Hematopoietic multipotent progenitor cell treated with erythropoietin and hydrocortisone succinate and interleukin-3 and kit ligand, for 6 days (in vitro differentiated cells): ENCODE measurements at places on chromosomes 6 and 20.

DNA sequence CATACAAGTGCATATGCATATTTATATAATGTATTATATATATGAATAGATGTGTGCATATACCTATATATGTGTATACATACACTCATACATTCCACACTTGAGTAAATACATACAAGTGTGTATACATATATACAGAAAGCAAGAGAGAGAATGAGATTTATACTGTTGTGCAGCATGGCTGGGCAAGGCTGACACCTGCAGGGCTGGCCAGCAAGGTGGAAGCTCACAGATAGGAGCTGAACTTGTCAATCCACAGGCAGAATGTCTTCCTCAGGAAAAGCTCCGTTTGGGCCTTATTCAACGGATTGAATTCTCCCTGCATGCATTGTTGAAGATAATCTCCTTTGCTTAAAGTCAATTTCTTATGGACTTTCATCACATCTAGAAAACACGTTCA, 256.7 kb downstream of the ZNF217 start:
- DNase-seq: no peak

DNA sequence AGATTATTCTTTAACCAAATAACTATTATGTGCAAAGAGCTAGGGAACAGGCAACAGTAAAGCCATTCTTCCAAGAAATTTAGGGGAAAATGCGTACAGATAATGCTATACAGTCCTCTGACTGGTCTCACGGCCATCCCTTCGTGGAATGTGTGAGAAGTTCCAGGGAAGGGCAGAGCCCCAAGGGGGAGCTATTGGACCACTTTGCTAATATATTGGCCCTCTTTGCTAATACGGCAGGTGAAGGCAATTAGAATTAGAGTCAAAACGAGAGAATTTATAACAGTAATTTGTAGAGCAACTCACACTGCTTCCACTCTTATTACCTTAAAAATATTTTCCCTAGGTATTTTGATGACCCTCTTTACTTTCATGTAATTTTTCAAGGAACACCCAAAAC, 140.4 kb downstream of the IMPG1 start:
- DNase-seq: peak; percentile 43

GRCh38 chr20:11585752-11586352, 331.8 kb upstream of the BTBD3 start:
- DNase-seq: peak; percentile 69

GRCh38 chr6:2749969-2750600, 637 bp downstream of the MYLK4 start:
- peak; percentile 92 for DNase-seq

- no peak for DNase-seq
These were observed 23.5 kb downstream of the DHX35 start for GRCh38 chr20:38985603-38986170.

DNA sequence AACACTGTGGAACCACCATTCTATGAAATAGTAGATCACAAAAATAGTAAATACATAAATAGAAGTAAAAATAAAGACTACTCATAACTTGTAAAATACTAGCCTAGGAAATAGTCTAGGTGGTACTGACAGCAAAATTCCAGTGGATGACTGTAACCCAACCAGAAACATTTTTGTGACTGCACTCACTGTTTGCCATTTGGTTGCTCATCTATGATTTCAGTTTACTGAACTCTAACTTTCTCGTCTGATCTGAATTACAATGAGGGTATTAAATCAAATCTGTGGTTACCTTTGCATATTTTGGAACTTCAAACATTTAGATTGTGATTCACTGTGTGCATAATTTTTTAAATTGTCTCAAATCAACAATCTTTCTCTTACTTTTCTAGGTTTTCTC, 151.1 kb downstream of the KHDC1L start:
- no peak for DNase-seq

DNA sequence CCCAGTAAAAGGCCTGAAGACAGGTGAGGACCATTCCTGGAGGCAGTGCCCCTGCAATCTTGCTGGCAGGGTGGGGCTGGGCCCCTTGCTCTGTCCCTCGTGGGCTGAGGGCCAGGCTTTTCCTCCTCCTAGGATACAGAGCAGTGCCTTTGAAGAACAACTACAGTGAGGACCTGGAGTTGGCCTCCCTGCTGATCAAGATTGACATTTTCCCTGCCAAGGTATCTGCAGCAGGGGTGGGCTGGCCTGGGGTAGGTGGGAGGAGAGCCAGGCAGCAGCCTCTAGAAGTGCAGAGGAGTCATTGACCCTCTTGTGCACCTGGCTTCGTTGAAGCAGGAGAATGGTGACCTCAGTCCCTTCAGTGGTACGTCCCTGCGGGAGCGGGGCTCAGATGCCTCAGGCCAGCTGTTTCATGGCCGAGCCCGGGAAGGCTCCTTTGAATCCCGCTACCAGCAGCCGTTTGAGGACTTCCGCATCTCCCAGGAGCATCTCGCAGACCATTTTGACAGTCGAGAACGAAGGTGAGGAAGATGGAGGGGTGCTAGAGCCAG, 36.5 kb downstream of the PLCG1 start:
- DNase-seq: no peak

DNA sequence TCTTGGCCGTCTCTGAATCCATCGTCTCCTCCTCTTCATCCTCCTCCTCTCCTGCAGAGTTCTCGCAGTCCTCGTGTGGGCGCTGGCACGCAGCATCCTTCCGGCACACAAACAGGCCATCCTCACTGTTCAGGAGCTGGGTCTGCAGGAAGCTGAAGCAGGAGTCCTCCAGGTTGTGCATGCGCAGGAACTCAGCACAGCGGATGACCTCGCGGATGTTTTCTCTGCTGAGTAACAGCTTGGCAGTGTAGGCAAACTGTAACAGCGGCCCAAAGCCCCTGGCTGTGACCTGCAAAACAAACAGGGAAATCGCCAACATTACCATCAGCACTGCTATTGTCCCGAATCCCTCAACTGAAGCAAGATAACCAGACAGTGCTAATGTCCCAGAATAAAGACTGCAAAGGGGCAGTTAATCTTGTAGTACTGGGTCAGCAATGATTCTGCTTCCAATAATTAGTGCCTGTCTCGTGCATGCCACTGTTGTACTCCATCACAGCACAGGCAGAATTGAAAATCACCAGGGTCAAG, 57.4 kb downstream of the GJA10 start:
- no peak for DNase-seq

DNA sequence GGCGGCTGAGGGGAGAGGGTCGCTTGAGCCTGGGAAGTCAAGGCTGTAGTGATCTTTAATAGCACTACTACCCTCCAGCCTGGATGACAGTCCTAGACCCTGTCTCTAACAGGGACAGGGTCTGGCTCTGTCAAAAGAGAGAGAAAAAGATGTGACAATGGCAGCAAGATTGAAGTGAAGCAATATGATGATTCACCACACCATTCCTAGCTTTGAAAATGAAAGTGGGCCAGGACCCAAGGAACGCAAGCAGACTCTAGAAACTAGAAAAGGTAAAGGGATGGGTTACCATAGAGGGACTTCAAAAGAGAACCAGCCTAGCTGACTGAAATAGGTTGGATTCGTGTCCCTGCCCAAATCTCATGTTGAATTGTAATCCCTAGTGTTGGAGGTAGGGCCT, 426.9 kb downstream of the HTR1B start:
- no peak for DNase-seq

DNA sequence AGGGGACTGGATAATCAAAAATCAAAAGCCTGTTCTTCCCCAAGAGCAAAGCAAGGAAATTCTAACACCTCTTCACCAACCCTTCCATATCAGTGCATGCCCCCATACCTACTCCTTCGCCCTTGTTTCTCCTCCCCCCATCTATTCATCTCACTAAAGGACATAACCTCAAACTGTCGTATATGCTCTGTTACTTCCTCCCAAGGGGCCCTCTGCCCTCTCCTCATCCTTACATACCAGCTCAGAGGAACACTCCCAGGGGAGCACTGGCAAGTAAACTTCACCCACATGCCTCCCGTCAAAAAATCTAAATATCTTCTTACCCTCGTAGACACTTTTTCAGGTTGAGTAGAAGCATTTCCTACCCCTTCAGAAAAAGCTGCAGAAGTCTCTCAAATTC, 9.4 kb upstream of the ADTRP start:
- no peak for DNase-seq

DNA sequence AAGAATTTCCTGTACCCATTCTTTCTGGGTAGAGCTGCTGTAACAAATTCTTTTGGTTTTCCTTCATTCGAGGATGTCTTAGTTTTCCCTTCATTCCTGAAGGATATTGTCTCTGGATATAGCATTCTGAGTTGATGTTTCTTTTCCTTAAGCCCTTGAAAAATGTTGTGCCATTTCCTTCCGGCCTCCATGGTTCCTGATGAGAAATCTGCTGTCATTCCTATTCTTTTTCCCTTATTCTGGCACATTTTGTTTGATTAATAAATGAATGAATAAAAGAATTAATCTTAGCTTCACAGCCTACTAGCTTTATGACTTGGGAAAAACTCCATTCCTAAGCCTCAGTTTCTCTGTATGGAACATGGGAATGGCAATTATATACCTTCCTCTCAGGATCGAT, 173.1 kb downstream of the EYA2 start:
- DNase-seq: no peak

DNA sequence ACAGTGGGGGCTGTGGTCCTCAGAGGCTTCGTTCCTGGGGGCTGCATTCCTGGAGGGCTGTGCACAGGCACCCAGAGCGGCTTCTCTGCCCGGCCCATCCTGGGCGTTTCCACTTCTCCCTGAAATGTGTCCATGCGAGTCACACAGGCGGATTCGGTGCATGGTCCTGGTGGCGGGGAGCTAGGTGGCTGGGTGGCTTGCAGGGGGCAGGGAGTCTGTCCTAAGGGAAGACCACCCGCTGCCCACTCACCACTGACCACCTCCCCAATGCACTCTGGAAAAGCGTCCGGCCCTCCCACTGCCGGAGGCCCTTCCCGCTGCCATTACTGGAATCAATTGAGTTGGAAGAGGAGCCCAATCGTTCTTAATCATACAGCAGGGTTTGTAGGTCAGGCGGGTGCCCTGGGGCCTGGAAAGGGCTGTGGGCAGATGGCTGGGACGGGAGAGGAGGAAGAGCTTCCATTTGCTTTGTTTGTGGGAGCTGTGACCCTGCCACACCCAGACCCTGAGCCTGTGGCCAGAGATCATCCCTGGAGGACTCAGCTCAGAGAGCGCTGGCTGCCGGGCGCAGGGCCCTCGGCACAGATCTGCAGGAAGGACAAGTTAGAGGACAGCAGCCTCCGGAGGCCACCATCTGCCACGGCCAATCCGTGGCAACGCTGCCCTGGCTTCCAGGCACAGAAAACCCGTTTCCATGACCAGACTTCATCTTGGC, 6.4 kb downstream of the CHRNA4 start:
- DNase-seq: no peak

GRCh38 chr6:144408161-144408560, 123.0 kb downstream of the UTRN start:
- no peak for DNase-seq

- peak; percentile 88 for DNase-seq
These were observed 18.2 kb upstream of the OCSTAMP start for GRCh38 chr20:46568570-46569129.

DNA sequence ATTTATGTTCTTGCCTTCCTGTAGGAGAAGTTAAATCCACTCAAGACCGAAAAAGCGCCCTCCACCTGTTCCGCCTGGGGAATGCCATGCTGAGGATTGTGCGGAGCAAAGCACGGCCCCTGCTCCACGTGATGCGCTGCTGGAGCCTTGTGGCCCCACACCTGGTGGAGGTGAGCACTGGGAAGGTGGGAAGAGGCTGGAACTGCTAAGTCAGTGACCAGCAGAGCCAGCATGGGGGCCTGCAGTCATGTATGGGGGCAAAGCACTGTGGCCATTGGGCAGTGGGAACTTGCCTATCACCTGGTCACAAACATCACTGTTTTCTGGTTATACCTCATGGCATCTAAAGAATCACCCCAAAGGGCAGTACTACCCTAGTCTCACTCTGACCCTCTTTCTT, 78.5 kb upstream of the PBOV1 start:
- DNase-seq: no peak

DNA sequence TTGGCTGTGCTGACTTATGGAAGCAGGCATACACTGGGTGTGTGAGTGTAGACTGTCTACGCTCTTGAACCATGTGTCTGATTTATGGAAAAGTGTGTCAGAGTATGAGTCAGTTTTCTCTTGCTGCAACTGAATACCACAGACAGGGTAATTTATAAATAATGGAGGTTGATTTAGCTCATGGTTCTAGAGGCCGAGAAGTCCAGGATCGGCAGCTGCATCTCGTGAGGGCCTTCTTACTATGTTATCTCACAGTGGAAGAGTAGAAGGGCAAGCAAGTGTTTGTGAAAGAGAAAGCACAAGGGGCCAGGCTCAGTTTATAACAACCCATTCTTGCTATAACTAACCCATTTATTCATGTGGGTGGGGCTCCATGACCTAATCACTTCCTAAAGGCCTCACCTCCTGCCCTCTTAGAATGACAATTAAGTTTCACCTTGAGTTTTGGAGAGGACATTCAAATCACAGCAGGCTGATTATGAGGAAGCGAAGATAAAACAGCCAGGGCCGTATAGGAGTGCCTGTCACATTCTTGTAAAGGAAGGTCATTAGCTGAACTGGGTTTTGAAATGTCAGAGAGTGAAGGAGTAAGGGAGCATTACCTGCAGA, 6.7 kb downstream of the GPR31 start:
- DNase-seq: no peak

GRCh38 chr20:23022849-23023248, 12.3 kb upstream of the SSTR4 start:
- DNase-seq: no peak

DNA sequence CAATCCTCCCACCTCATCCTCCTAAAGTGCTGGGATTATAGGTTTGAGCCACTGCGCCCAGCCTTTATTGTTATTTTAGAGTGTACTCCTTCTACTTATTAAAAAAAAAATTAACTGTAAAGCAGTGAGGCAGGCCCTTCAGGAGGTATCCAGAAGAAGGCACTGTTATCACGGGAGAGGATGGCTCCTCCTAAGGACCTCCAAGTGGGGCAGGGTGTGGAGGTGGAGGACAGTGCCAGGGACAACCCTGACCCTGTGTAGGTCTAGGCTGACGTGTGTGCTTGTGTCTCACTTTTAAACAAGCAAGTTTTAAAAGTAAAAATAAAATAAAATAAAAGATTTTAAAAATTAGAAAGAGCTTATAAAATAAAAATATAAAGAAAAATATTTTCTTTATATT, 23.7 kb upstream of the TAF4 start:
- no peak for DNase-seq

GRCh38 chr20:36147690-36148089, 6.8 kb upstream of the EPB41L1 start:
- no peak for DNase-seq

DNA sequence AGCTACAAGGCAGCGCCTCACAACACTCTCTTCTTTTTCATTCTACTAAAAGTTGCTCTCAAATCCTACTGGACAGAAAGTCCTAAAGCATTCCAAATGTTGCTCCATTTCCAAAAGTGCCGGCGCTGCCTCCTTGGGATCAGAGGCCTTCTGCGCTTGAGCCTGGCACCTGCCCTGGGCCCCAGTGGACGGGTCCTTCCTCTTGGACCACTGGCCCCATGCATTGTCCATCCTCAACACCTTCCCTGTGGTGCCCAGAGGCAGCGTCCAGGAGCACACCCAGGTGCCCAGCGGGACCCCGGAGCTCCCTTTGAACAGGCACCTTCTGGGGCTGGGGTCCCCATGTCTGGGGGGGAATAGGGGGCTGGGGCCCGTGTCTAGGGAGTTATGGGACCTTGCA, 205.2 kb downstream of the ERMARD start:
- DNase-seq: no peak
